ENCODE measurements at places on chromosomes 11 and 22. TPM values are rescaled to one million over a fixed set of nuclear protein-coding genes. Genes with fewer than 3 reads are reported as not detected.
A peak's percentile ranks its signal among the peaks of the same experiment; 100 is the strongest.

- H3K27ac ChIP-seq = no peak overlapping the region
- no peaks in the 10 kb centered on the region for H3K36me3 ChIP-seq
- H3K4me1 ChIP-seq = no peaks in the 10 kb centered on the region
- DNase-seq = no peak
These were observed 18.3 kb downstream of the PRR5L start for GRCh38 chr11:36314434-36314767.

GRCh38 chr22:20571078-20571503 lies 63.7 kb downstream of the MED15 start:
- H3K27ac ChIP-seq = peak overlapping the region; percentile 84
- DNase-seq = no peak
- peaks cover 89% of the 10 kb centered on the region for H3K36me3 ChIP-seq
- peak overlapping the region; percentile 31 for H3K4me3 ChIP-seq

- no peaks in the 10 kb centered on the region for H3K4me1 ChIP-seq
- DNase-seq = no peak
- H3K27ac ChIP-seq = no peak overlapping the region
- no peaks in the 10 kb centered on the region for H3K36me3 ChIP-seq
- H3K4me3 ChIP-seq = no peak overlapping the region
These were observed 102.9 kb downstream of the ADAMTS15 start for GRCh38 chr11:130551388-130551787.

DNA sequence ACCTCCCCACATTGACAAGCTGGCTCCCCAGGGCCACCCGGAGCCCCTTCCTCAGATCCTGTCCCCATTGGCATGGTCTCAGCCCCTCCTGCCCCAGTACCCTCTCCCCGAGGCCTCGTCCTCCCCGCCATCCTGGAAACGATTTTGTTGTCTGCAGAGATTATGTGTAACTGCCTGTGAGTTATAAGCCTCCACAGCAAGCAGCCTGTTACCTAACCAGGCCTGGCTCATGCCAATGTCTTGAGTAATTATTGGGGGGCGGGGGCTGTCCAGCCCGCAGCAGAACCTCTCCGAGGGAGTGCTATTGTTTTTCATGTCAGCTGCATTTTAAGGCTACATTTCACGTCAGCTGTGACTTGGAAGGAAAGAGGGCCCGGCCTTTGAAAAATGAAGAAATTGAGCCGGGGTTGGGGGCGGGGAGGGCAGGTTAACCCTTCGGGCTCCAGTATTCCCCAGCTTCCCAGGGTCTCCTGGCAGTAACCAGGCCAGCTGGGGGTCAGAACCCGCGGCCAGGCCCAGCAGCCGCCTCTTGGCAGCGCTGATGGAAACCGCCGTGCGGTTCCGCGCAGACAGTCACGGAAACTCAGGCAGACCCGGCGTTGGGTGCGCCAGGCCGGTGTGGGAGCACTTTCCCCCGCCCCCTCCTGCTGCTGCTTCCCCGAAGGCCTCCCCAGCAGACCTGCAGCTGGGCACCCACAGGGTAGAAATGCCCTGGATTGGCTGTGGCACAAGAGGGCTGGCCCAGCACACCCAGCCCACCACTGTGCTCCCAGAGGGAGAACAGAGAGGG lies 59.5 kb downstream of the CDKN1C start:
- H3K27me3 ChIP-seq = peaks cover 2% of the 10 kb centered on the region
- H3K36me3 ChIP-seq = peaks cover 10% of the 10 kb centered on the region
- no peak overlapping the region for H3K4me3 ChIP-seq
- H3K27ac ChIP-seq = no peak overlapping the region
- peaks cover 8% of the 10 kb centered on the region for H3K4me1 ChIP-seq

- DNase-seq = no peak
- H3K4me1 ChIP-seq = no peaks in the 10 kb centered on the region
- no peak overlapping the region for H3K4me3 ChIP-seq
- H3K27me3 ChIP-seq = no peaks in the 10 kb centered on the region
These were observed 95.9 kb downstream of the ARHGAP8 start for GRCh38 chr22:44848296-44848741.

DNA sequence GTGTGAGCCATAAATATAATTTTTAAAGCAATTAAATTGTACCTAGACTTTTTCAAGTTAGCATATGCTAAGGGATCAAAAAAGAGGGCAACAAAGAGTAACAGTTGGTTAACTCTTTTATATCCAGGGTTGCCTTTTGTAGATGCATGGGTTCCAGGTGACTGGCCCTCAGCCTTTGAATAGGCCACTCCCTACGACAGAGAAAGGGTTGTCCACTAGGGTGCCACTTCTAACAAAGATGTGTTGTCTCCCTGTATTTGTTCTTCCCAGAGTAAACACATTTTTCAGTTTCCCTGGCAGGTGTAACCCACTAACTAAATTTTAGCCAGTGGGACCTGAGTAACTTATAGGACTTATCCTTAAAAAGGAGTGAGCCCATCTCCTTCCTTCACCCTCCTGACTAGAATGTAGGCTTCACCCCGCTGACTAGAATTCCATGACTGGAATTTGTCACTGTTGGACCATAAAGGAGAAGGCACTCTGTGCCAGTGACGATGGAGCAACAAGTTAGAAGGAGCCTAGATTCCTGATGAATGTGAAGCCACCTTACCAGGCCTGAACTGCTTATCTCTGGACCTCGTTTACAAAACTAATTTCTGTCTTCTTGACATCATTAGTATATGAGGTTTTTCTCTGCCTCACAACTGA lies 16.6 kb downstream of the TUG1 start:
- no peaks in the 10 kb centered on the region for H3K4me1 ChIP-seq
- no peak overlapping the region for H3K4me3 ChIP-seq
- no peak for DNase-seq
- peaks cover 2% of the 10 kb centered on the region for H3K36me3 ChIP-seq
- H3K27me3 ChIP-seq = peaks cover 2% of the 10 kb centered on the region
- no peak overlapping the region for H3K27ac ChIP-seq

DNA sequence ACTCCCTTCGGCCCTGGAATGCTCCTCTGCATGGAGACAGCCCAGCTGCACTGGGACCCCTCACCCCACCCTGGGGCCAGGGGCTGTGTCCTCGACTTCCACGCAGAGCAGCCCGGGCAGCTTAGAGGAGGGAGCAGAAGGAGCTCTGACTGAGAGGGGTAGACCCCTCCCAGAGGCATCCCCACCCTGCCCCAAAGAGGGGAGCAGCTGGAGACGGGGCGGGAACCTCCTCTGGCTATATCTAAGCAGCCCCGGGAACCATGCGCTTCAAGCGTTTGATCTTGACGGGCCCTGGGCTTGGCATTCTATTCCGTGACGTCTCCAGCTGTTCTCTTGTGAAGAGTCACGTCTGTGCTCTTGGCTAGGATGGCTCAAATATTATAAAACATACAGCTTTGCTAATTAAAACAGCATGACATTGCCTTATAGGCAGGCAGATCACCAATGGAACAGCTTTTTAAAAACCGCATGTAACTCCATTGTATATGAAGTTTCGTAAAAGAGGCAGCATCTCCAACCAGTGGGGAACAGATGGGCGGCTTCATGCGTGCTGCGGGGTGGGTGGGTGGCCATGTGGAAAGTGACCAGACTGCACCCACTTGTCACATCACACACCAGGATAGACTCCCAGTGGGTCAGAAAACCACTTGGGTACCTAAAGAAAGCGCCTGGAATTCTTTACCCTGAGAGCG lies 7.7 kb downstream of the KCNQ1 start:
- no peak for DNase-seq
- no peaks in the 10 kb centered on the region for H3K36me3 ChIP-seq
- H3K27ac ChIP-seq = no peak overlapping the region
- no peaks in the 10 kb centered on the region for H3K27me3 ChIP-seq
- H3K4me3 ChIP-seq = no peak overlapping the region

The IRF7 gene
- 120 TPM for total RNA-seq

The HORMAD2 gene
- total RNA-seq = not detected

The B3GAT1 gene
- total RNA-seq = 0.13 TPM

The CFAP300 gene
- not detected for total RNA-seq
